ENCODE measurements at places on chromosomes 2 and 18.

DNA sequence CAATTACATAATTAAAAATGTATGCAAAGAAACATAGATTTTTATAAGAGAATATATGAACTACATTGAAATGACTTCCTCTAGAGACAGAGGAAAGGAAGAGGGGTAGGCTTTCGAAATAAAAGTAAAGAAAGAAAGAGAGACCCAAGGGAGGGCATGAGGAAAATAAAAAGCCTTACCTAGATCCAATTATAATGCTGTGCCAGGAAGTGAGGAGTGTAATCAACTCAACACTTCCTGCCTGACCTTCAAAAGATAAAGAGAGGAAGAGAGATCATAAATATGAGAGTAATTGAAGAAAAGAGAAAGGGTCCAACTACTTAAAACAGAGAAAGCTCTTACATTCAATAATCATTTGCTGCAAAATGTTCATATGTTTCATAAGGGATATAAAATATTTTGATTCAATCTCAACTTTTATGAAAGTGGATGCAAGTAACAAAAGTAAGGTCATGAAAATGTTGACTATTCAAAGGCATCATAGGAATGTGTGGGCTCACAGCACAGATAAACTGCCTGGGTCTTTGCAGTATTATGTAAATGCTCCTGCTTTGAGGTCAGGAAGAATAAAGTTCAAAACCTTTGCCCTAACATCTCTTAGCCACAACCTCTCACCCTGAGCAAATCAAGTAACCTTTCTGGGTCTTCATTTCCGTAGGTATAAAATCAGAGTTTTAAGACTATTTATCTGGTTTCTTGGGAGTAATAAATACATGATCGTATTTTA is 1237.7 kb downstream of the LRP1B start:
- no peak for DNase-seq

DNA sequence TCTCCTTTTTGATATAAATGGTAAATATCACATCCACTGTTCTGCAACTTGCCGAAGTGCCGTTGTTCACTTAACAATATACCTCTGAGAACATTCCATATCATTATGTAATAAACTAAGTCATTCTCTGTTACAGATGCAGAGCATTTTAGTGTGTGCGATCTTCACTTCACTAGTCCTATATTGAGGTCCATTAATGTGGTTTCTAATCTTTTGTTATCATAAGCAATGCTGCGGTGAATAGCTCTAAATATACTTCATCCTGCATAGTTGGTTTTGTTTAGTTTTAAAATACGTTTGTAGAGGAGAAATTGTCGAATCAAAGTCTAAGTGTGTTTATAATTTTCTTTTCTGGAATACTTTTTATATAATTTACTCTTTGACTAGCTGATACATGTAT is 280.3 kb upstream of the TRIB2 start:
- no peak for DNase-seq

GRCh38 chr2:192128655-192129054 is 66.1 kb downstream of the TMEFF2 start:
- no peak for DNase-seq

GRCh38 chr2:21404137-21404536 is 280.4 kb downstream of the TDRD15 start:
- DNase-seq, result no peak

- DNase-seq, result no peak
Observed at GRCh38 chr2:23107327-23107941, 277.5 kb upstream of the KLHL29 start.

Data from stimulated activated CD4-positive, alpha-beta T cell treated with anti-CD3 and anti-CD28 coated beads, Interleukin-12 subunit alpha, Interleukin-12 subunit beta, amount 100 ng/mL, for 4 hours (primary cell).